ENCODE measurements at places on chromosomes 1 and 21.
A peak's percentile ranks its signal among the peaks of the same experiment; 100 is the strongest.

- no peak for DNase-seq
These were observed 27.4 kb downstream of the AKNAD1 start for GRCh38 chr1:108829498-108829916.

DNA sequence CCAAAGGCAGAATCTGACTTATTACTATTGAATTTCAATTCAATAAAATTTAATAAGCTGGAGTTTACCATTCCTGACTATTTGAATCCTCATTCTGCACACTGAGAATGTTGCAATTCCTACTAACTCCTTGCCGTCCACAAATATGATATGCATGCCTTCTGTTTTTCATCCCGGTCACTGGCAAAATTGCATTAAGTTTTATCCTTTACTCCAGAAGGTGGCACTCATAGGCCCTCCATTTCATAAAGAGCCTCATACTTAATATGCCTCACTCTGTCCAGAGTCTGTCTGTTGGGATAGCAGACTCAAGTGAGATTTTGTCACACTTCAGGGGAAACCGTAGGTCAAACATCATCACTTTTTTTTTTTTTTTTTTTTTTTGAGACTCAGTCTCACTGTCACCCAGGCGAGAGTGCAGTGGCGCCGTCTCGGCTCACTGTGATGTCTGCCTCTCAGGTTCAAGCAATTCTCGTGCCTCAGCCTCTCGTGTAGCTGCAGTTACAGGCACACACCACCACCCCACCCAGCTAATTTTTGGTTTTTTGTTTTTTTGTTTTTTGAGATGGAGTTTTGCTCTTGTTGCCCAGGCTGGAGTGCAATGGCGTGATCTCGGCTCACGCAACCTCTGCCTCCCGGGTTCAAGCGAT is 27.3 kb downstream of the F11R start:
- DNase-seq = no peak

- DNase-seq = no peak
These were observed 45.8 kb upstream of the FMOD start for GRCh38 chr1:203396595-203397194.

DNA sequence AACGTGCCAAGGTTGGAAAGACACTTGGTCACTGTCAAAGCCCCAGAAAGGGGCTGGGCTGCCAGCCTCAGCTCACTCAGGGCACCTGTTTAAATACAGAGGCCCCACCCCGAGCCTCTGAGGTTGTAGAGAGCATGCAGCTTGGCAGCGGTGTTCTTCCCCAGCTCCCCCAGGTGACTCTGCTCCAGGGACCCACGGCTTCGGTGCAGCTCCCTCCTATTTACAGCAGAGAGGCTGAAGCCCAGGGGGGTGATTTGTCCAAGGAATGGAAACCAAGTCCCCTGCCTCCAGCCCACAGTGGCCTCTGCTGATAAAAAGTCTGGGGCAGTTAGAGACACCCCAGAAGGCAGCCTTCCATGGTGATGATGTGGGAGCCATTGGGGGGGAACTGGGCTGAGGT is 9.1 kb upstream of the C1QA start:
- no peak for DNase-seq

- DNase-seq = peak; percentile 79
These were observed 9.5 kb downstream of the RNU1-2 start for GRCh38 chr1:16905110-16905867.

- no peak for DNase-seq
These were observed 22.9 kb upstream of the ADAM30 start for GRCh38 chr1:119919241-119919640.

DNA sequence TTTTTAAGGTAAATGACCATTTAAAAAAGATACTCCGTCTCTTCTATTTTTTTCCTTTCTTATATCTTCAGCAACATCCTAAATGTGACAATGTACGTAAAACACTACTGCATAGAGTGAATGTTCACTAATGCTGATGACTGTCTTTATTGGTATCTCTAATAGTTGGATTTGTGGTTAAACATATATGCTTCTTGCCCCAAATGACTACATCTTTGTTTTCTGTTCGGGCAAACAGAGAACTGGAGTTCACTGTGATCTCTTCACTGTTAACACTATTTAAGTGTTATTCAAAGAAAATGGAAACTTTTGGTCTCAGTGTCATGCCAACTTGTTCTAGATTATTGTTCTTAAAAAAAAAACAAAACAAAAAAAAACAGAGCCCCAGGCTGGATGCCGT is 109.4 kb downstream of the KIF26B start:
- no peak for DNase-seq

- DNase-seq = no peak
These were observed 32.4 kb downstream of the KIF1B start for GRCh38 chr1:10242811-10243210.

DNA sequence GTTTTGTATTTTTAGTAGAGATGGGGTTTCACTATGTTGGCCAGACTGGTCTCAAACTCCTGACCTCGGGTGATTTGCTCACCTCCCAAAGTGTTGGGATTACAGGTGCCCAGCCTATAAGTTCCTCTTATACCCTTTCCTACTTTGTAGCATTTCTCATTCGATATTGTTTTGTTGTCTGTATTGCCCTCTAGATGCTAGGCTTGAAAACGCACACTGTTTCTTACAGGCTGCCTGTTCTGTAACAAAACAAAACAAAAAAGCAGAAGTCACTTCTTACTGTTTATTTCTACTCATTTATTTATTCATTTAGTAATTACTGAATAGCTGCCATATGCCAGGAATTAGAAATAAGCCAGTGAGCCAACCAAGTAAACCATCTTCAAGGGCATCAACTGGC is 136.9 kb upstream of the BMP8A start:
- no peak for DNase-seq

DNA sequence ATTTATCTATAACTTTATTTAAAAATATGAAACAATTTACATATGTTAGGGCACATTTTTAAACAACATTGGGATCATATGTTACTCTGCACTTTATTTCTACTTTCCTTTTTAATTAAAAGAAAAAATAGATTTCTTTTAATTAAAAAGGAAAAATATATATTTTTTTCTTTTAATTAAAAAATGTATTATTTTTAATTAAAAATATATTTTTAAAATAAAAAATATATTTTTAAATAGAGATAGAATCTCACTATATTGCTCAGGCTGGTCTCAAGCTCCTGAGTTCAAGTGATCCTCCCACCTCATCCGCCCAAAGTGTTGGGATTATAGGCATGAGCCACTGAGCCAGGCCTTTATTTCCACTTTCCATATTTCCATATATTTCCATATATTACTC is 36.7 kb downstream of the WARS2 start:
- no peak for DNase-seq

DNA sequence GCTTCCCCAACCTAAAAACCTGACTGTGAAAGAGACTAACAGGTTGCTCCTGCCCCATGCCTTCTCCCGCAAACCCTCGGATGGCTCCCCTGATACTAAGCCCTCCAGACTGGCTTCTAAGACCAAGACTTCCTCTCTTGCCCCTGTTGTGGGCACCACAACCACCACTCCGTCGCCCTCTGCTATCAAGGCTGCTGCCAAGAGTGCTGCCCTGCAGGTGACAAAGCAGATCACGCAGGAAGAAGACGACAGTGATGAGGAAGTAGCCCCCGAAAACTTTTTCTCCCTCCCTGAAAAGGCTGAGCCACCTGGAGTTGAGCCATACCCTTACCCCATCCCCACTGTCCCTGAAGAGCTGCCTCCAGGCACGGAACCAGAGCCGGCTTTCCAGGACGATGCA is 19.3 kb downstream of the PRCC start:
- no peak for DNase-seq

- no peak for DNase-seq
These were observed 20.7 kb upstream of the FOXE3 start for GRCh38 chr1:47395433-47395832.

DNA sequence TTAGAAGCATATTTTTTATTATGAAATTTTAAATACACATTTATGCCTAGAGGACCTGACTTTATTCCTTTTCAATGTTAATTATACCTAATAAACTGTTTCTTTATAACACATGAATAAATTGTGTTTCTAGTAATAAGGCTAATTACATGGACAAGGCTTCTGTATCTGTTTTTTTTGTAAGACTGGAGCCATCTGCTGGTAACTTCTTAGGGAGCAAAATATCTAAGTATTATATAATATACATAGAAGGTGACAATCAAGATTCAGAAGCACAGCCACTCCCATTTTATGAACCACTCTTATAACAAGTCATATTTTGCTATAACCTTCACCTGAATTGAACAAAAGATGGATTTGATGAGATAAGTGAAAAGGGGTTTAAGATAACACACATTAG is 84.2 kb downstream of the LBR start:
- DNase-seq = no peak

GRCh38 chr1:74969566-74970135 is 164.5 kb upstream of the LHX8 start:
- DNase-seq = no peak

- DNase-seq = no peak
These were observed 131.0 kb downstream of the ROR1 start for GRCh38 chr1:63904826-63905225.

- DNase-seq = no peak
These were observed 23.0 kb upstream of the LRRC8C start for GRCh38 chr1:89609781-89610456.

DNA sequence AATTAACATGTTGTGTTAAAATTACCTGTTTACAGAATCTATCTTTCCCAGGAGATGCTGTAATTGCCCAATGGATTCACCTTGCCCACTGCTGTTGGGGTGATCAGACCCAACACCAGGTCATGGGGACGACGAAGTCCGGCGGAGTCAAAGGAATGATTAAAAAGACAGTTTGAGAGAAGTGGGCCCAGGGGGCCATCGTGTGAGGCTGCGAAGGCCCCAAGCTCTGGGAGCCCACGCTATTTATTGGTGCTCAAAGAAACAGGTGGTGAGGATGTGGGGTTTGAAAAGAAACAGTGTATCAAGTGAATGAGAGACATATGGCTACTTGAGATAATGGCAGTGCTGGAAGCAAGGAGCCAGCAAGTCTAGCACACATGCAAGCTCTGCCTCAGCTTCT is 16.3 kb upstream of the L1TD1 start:
- DNase-seq = no peak

DNA sequence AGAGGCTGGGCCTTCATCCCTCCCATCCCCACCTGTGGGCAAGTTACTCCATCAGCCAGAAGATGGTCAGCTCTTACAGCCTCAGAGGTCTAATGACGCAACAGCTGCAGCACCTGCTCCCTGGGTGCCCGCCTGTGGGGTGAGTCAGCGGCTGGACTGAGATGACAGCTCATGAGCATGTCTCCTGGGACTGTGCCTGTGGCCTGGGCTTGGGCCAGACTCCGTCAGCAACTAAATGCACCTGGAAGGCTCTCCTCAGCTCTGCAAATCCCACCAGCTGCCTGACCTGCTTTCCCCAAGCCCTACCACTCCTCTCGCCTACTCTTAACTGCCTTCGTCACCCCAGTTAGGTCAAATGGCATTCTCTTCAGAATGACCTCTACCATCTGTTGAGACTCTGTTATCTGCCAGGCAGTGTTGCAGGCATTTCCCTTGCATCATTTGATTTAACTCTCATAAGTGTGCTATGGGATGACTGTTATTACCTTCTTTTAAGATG is 47.7 kb downstream of the ETS2 start:
- peak; percentile 82 for DNase-seq

GRCh38 chr1:9689971-9690381 is 38.4 kb downstream of the PIK3CD start:
- DNase-seq = no peak

DNA sequence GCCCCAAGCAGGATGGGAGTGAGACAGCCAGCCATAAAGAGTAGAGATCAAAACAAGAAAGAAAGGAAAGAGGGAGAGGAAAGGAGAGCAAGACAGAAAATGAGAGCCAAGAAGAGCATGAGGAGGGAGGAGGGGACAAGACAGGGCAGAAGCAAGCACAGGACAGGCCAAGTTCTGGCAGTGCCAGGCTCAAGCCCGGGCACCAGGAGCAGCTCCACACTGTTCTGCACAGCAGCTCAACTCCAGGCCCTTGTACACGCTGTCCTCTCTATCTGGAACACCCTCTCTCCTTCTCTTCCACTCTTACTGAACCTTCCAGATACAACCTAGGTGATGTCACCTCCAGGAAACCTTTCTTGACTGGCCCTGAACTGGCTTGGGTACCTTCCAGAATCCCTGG is 11.7 kb downstream of the IFFO2 start:
- no peak for DNase-seq

DNA sequence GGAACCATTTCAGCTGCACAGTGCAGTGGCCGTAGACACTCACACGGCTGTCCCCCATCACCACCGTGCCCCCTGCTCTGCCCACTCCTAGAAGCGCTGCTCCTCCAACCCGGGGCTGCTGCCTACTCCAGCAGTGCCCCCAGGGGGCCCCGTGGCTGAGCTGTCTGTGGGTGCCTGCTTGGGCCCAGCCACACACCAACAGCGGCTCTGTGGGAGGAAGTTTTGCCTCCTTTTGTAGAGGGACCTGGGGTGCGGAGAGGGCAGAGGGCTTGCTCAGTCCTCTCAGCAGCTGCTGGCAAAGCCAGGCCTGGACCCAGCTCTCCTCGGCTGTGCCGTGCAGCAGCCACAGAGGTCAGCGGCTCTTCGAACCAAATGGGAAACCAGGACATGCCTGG is 11.4 kb upstream of the LRRC3 start:
- no peak for DNase-seq

GRCh38 chr1:63012339-63012738 is 228.4 kb downstream of the ATG4C start:
- DNase-seq = no peak

DNA sequence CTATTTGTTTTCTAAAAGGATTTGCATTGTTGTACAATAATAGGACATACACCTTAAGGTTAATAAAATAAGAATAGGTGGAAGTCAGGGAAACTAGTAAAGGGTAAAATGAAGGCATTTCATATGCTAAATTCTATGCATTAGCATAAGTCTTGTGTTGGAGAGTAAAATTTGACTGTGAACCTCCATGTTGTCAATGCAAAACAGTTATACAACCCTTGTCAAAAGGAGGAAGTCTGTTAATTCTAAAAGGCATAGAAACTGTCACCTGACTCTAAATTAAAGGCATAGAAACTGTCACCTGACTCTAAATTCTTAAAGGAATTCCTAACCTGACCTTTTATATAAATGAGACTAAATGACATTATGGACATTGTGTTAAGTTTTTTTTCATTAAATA is 291.8 kb downstream of the OLFM3 start:
- no peak for DNase-seq

DNA sequence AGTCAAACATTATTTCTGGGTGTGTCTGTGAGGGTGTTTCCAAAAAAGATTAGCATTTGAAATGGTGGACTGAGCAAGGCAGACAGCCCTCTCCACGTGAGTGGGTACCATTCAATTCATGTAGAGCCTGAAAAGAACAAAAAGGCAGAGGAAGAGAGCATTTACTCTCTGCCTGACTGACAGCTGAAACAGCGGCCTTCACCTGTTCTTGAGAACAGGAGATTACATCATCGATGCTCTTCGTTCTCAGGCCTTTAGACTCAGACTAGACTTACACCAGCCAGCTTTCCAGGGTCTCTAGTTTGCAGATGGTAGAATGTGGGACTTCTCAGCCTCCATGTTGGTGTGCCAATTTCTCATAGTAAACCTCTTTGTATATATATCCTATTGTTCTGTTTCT is 302.3 kb downstream of the BACH1 start:
- no peak for DNase-seq

DNA sequence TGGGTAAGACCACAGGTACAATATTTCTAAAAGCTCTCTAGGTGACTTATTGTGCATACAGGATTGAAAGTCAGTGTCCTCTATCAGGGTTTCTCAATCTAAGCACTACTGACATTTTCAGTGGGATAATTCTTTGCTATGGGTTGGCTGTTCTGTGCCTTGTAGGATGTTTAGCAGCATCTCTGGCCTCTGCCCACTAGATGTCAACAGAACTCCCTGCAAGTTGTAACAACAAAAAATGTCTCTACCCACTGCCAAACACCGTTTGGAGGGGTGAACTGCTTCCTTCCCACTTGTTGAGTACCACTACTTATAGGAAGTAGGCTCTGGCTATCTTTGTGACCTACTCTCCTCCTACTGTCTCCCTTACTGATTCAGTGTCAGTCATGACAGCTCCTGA is 90.1 kb upstream of the ZRANB2 start:
- no peak for DNase-seq
